ENCODE measurements at places on chromosomes 16 and 17.

DNA sequence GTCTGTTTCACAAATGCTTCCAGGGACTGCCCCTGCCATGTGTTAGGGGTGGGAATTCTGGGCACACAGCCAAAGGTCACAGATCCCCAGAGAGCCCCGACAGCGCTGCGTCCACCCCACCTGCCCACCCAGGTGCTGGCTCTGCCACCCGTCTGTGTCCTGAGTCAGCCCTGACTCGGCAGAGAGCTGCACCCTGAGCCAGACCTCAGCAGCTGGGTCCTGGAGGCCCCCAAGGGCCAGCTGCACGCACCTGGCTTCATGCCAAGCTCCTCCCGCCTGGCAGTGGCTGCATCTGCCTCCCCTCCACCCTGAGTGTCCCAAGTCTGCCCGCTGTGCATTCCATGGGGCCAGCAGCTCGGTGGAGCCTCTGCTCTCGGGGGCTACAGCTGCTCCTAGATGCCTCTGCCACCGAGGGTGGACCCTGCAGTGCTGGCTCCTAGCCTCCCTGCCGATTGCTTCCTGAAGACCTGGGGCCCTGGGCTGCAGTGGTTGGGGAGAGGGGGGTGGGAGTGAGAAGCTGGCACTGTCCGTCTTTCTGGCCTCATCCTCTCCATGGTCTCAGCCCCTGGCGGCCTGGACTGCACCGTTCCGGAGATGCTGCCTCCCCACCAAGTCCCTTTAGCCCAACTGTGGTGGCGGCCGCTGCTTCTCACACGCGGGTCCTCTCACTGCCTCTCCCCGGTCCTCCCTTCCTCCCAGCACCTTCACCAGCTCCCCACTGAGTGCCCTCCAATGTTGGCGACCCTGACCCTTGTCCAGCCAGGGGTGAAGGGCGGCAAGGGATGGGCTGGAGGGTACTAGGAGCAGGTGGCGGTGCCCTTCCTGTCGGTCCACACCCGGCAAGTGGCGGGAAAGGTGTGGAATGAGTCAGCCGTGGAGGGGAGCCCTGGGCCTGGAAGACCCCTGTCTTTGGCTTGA, 3.0 kb downstream of the SECTM1 start:
- DNase-seq = peak; percentile 78

DNA sequence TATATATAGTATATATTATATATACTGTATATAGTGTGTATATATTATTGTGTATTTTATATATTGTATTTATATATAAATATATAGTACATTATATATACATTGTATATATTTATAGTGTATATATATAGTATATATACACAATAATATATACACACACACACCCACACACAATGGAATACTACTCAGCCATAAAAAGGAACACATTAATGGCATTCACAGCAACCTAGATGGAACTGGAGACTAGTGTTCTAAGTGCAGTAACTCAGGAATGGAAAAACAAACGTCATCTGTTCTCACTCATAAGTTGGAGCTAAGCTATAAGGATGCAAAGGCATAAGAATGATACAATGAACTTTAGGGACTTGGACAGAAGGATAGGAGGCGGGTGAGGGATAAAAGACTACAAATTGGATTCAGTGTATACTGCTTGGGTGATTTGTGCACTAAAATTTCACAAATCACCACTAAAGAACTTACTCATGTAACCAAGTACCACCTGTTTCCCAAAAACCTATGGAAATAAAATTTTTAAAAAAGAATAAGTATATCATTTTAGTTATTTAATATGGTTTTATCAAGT, 201.9 kb upstream of the CDH11 start:
- no peak for DNase-seq

GRCh38 chr17:77414811-77415400, 274.1 kb downstream of the SEC14L1 start:
- DNase-seq = no peak

GRCh38 chr16:15592324-15592723, 50.6 kb downstream of the MARF1 start:
- no peak for DNase-seq

- DNase-seq = no peak
Observed at GRCh38 chr16:1762879-1763520, 8.3 kb downstream of the NME3 start.

DNA sequence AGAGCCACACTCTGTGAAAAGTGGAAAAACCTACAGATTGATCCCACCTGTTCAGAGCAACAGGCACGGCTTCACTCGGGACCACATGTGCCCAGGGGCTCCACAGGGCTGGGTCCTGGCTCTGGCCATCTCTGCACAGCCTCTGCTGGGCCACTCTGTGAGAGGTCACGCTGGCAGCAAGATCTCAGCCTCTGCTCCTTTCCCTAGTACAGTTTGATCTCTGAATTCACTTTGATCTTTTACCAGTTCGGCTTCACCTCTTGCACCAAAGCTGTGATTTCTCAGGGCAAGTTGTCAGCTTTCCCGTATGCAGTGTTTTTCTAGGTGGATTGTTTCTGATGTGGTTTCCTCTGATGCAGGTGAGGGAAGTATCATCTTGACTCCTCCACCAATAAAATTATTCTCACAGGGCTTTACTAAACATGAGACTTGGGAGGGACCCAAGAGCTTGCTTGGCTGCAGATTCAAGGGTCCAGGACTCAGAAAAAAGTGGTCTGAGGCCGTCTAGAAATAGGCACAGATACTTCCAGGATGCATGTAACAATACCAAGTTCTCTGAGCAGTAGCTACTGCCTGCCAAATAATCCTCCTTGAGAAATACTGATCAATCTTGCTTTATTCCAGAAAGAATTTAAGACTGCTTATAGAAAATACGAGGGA, 24.0 kb upstream of the ALDH3A1 start:
- DNase-seq = no peak

- peak; percentile 37 for DNase-seq
Observed at GRCh38 chr17:12973496-12974004, 44.3 kb downstream of the ELAC2 start.

GRCh38 chr17:38358586-38359513, 7.2 kb downstream of the SOCS7 start:
- DNase-seq = no peak

- DNase-seq = no peak
Observed at GRCh38 chr17:66115246-66115645, 76.7 kb downstream of the CEP112 start.

GRCh38 chr17:43817826-43818225, 15.1 kb downstream of the MPP3 start:
- no peak for DNase-seq

GRCh38 chr17:35041390-35041789, 22.1 kb downstream of the RFFL start:
- no peak for DNase-seq

DNA sequence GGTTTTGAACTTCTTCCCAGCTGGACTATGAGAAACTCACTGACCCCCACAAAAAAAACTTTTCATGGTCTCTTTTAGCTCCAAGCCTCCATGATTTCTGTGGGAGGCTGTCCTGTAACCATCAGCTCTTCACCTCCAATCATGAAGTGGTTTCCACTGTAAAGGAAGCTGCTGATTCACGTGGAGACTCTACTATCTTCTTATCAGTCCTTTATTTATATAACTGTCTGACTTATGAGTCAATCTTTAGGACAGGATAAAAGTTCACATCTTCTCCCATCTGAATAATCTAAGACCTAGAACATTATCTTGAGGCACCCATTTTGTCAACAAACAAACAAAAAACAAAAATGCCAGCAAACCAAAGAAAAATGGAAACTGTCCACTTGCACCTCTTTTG, 409.9 kb downstream of the SLC39A11 start:
- no peak for DNase-seq

DNA sequence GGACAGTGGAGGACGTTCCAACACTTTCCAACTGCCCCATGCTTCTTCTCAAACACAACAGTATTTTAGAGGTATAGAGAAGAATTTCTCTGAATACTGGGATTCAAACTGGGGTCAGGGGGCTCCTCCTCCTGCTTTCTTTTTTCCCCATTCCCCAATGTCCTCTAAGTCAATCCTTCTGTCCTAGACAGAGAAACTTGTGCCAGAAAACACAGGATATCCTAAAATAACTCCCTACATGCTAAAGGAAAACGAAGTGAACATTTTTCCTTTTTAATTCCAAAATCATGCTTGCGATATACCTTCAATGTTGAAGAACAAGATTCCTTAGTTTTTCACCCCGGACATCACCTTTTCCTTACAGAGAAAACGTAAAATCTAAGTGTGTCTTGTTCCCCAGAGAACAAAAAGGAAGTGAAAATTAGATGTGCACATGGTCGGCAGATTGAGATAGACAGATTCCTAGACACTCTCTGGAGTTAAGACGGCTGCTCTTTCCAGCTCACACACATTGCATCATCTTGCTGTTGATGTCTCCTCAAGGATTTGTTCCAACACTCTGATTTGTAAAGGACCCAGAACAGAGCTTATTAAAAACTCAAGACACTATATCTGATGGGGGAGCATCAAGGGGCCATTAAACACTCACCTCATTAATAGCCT, 228.2 kb downstream of the GRIN2A start:
- DNase-seq = no peak

DNA sequence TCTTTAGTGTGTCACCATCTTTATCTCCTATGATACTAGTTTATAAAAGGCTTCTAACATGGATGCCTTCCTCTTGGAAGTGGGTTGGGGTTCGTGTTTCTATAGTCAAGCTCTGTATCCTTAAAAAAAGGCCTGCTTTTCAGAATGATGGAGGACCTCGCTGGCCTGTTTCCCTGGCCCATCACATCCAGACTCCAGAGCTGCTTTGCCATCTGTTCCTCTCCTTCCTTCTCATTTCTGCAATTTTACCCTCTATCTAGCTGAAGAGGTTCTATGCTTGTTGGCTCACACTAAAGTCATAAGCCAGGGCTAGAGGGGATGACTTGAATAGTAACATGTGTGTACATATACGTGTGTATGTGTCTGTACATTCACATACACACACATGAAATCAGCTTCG, 450.8 kb upstream of the HSBP1 start:
- DNase-seq = no peak

DNA sequence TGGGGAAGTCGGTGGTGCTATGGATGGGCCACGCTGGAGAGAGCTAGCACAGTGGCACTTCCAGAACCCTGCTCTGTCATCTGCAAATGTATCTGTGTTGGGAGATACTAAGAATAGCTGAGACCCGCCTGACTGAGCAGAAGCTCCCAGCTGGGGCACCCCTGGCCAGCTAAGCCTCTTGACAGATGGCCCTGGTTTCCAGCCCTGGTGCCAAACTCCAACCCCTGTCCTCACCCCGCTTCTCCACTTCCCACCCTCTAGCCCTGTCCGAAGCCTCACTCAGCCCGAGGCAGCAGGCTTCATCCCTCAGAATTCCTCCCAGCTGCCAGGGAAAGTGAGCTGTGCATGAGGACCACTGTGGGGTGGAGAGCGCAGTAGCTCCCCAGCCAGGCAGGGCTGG, 124.4 kb downstream of the CCDC144A start:
- DNase-seq = no peak

DNA sequence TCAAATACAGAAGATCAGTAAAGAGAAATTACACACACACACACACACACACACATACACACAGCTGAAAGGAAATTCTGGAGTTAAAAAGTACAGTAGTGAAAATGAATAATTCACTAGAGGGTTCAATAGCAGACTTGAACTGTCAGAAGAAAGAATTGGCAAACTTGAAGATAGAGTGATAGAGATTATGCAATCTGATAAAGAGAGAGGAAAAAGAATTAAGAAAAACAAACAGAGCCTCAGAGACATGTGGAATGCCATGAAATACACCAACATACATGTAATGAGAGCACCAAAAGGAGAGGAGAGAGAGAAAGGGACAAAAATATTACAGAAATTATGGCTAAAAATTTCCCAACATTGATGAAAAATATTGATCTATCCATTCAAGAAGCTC, 60.7 kb downstream of the MMD start:
- no peak for DNase-seq

GRCh38 chr17:7575481-7575883, 4.0 kb upstream of the CD68 start:
- DNase-seq = no peak

DNA sequence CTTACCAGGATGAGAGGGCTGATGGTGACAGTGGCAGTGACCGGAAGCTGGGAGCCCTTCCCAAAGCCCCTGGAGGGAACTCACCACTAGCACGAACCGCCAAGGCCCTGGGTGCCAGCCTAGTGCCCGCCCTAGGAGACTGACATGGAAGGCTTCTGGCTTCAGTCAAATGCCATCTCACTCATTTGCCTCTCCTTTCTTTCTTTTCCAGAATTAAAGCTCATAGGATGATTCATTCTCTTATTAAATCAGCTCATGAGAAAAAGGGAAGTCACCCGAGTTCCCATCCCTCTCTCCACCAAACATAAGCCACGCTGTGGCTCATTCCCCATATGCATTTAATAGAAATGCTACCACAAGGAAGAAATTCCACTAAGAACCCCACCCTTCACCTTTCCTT, 12.1 kb downstream of the CUEDC1 start:
- DNase-seq = no peak

GRCh38 chr17:48439875-48440505, 10.0 kb upstream of the SKAP1 start:
- no peak for DNase-seq

DNA sequence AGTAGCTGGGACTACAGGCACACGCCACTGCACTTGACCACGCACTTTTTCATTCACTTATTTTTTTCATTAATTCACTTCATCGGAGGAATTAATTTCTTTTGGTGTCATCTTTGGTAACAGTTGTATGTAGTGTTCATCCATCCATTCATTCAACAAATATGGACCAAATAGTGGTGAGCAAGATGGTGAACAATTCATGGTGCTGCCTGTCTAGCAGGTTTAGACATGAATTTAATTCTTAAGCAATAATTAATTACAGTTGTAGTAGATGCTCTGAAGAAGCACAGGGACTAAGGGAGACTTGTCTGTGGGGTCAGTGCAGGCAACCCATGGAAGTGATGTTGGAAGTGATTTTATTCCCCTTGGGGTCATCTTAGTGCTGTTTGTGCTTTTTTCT, 22.4 kb downstream of the GDE1 start:
- no peak for DNase-seq

DNA sequence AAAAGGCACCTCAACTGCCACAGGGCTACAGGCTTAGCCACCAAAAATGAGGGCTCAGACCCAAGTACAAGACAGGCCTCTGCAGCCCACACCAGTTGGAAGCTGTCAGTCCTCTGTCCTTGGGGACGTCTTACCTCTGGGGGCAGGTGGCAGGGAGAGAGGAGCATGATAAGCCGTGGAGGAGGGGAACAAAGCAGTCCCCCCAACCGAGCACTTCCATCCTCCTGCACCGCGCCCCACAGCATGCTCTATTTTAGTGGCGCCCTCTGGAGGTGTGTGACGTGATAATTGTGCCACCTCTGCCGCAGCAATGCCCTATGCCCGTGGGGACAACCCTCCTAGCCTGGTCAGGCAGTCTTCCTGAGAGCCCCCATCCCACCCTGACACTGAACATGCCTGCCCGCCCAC, 13.6 kb downstream of the G6PC3 start:
- DNase-seq = no peak

GRCh38 chr17:9968881-9969280, 63.8 kb upstream of the RCVRN start:
- no peak for DNase-seq
